ENCODE measurements at places on chromosomes 2 and 18. TPM values are rescaled to one million over a fixed set of nuclear protein-coding genes. Genes with fewer than 3 reads are reported as not detected.
A peak's percentile ranks its signal among the peaks of the same experiment; 100 is the strongest.

The AQP12A gene
- not detected for total RNA-seq

The VAMP8 gene
- total RNA-seq, result 1.1 TPM

The NAT8 gene
- not detected for total RNA-seq

The HTR2B gene
- total RNA-seq, result not detected

The WNT10A gene
- total RNA-seq, result not detected

The POTEJ gene
- not detected for total RNA-seq

DNA sequence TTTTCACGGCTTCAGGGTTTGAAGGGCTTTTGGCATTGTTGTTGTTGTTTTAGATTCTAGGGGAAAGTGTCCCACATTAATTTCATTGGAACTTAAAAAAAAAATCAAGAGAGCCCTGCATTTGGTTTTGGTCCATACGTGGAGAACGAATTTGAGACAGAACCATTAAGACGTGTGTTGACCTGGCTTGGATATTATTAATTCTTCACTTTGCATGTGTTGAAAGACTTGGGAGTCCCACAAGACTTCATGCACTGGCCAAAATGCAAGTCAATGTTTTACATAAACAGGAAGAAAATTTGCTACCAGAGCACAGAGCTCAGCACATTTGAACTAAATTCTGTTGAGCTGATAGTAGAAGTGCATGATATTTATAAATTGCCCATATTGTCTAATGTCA, 761.2 kb upstream of the ACVR2A start:
- no peak for DNase-seq

- DNase-seq, result no peak
Measured at GRCh38 chr2:75241696-75242095, 42.4 kb upstream of the TACR1 start.

GRCh38 chr18:68676913-68677312, 38.0 kb downstream of the TMX3 start:
- DNase-seq, result no peak

GRCh38 chr2:183125659-183126341, 1.6 kb downstream of the NUP35 start:
- no peak for DNase-seq

DNA sequence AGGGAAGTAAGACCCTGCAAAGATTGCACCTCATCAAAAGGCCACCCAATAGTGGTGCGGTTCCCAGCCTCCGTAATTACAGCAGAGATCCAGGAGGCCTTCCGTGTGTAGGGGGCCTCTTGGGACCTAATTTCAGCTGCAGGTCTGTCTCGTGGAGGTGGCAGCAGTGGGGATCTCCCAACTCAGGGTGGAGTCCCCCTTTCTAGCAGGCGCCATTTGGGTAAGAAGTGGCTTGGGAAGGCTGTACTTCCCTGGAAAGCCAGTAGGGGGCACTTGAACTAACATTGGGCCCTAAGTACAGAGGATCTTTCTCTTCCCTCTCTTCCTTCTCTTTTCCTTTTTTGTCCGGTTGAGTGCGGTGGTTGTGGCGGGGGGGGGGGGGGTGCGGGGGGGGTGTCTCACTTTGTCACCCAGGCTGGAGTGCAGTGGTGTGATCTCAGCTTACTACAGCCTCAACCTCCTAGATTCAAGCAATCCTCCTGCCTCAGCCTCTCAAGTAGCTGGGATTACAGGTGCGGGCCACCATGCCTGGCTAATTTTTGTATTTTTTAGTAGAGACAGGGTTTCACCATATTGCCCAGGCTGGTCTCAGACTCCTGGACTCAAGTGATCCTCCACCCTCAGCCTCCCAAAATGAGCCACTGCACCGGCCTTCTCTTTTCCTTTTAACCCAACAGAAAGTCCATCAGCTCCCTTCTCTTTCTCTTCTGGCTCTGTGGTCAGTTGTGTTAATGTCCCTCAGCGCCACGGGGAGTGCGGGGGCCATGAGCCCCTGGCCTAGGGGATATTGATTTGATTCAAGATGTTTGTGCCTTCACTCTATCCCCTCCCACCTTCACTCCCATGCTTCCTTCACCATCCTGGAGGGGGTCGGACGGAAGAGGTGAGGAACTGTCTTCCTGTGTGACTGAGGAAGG, 32.0 kb downstream of the CENPO start:
- no peak for DNase-seq

GRCh38 chr18:14285053-14285452, 152.8 kb upstream of the ZNF519 start:
- no peak for DNase-seq

GRCh38 chr2:184824597-184824996, 226.3 kb downstream of the ZNF804A start:
- no peak for DNase-seq

DNA sequence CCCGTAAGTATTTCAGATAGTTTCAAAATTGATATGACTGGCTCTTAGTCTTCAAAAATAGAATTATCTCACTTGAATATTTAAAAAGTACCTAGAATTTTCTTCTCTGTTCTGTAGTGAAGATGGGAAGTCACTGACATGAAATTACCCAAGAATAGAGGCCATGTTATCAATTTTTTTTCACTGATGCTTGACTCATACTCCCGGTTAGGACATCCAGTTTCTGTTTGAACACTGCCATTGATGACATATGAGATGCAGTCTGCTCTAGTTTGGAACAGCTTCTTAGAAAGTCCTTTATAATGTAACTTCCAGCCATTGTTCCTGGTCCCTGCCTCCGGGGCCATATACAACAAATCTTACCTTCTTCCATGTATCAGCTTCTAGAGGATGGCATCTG, 26.0 kb downstream of the MAP3K20 start:
- DNase-seq, result no peak

DNA sequence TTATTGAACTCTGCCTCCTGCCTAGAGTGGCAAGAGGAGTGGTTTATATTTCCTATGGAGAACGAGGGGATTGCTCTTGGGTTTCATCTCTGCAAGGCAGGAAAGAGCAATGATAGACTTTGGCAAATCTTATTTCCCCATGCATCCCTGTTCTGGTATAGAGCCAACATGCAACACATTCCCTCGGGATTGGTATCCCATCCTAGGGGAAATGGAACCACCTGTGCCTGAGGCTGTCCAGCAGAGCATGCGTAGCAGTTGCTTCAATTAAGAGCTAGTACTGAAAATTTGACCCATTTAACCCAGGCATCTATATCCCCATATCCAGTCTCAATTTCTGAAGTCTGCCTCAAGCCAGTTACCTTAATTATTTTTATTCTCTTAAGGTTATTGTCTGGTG, 205.3 kb downstream of the KCNS3 start:
- DNase-seq, result no peak

- DNase-seq, result peak; percentile 72
Measured at GRCh38 chr2:105545730-105546627, 147.1 kb upstream of the FHL2 start.

- DNase-seq, result no peak
Measured at GRCh38 chr18:67428158-67428557, 88.4 kb downstream of the DSEL start.

DNA sequence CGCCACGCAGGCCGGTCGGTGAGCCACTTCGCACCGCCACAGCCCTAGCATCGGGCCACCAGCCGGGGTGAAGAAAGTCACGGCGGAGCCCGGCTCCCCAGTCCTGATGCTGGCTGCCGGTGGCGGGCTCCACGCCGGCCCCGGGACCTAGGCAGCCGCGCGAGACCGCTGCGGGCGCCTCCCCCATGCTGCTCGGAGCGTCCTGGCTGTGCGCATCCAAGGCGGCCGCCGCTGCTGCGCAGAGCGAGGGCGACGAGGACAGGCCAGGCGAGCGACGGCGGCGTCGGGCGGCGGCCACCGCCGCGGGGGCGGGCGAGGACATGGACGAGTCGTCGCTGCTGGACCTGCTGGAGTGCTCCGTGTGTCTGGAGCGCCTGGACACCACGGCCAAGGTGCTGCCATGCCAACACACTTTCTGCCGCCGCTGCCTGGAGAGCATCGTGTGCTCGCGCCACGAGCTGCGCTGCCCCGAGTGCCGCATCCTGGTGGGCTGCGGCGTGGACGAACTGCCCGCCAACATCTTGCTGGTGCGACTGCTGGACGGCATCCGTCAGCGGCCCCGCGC, 433 bp downstream of the SH3RF3 start:
- DNase-seq, result peak; percentile 10

DNA sequence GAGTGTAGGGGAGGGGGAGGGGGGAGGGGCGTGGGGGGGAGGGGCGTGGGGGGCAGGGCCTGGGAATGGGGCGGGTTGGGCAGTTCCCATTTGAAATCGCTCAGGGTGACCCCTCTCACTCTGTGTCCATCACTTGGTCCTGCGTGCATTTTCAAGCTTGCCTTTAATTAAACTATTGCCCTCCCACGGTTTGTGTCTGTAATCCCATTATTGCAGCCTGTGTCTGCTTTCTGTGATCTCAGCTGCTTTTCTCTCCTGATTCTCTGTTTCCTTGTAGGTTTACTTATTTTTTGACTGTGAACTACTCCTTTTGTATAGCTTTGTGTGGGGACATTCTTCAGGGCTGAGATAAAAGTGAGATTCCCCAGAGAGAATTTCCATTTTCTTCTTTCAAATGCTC, 1.3 kb downstream of the DCDC2C start:
- no peak for DNase-seq

DNA sequence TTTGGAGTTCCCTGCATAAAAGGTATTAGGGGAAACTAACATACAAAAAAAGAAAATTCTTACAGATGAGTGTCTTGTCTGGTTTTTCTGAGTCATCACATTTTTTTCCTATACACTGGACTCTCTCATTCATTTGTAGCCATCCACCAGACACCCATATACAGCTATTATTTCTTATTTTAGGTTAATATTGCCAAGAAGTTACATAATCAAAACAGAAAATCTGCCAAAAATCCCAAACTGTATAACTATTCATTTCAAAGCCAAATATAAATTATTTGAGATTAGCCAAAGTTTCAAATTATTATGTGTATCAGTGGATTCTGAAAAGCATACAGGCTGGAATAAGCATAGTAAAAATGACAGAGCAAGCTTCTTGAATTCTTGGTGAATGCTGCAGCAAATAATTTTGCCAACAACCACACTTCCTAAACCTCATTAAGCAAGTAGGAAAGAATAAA, 191.2 kb downstream of the NCKAP5 start:
- DNase-seq, result no peak

DNA sequence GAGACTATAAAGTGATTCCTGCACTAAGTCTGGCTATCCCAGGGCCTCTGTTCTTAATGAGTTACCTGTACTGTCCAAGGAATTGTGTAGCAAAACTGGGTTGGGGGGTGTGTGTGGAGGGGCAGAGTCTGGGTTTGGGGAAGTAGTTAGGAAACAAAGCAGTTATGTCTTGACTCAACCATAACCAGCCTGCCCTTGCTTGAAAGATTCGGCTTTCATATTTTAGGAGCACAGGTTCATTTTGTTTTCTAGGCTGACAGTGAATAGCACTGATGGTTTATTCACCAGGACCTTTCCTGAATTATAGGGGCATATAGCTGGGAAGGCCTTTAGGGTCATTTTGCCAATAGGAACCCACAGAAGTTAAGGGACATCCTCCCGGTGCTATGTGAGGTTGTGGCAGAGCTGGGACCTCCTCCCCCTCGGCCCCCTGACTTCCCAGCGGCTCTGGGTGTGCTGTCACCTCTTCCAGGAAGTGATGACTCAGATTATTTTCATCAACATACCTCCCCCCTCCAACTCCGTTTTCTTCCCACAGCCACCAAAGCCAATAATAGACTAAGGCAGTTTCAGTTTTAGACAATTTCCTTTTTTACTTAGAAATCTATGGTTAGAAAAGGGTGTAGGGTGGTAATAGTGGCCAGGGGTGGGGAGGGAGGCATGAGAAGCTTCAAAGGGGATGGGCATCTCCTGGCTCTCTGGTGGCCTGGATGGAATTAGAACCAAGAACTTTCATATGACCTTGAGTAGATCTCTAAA, 44.8 kb downstream of the SETBP1 start:
- no peak for DNase-seq

DNA sequence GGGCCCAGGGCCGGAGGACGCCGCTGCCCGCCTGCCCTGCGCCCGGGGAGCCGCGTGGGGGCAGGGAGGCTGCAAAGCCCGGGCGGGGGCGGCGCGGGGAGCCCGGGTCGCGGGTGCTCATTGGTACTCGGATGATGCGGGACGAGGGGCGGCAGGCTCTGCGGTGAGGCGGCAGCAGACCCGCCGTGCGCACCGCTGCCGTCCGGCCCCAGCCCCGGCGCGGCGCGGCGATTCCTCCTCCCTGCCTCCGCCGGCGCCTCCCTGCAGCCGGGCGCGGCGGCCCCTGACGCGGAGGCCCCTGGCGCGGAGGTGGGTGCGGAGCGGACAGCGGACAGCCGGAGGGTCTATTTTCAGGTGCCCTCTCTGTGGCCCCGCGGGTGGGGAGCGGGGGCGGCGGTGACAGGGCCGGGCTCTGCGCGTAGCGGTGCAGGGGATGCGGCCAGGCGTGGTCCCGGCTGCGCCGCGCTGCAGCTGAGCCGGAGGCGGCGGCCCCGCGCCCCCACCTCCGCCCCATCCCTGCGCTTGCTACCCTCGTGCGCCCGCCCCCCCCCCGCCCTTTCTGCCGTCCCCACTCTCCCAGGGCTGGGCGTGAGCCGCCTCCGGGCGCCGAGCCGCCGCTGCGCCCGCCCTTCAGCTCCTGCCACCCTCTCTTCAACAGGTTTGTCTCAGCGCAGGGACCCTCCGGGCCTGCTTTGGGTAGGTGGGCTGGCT, 640 bp downstream of the SPTBN1 start:
- peak; percentile 37 for DNase-seq

- no peak for DNase-seq
Measured at GRCh38 chr2:237873421-237873831, 14.0 kb downstream of the RAMP1 start.

GRCh38 chr2:3659447-3660432, 1.7 kb downstream of the ALLC start:
- DNase-seq, result no peak

GRCh38 chr2:74708883-74709282, 54.8 kb downstream of the SEMA4F start:
- no peak for DNase-seq

DNA sequence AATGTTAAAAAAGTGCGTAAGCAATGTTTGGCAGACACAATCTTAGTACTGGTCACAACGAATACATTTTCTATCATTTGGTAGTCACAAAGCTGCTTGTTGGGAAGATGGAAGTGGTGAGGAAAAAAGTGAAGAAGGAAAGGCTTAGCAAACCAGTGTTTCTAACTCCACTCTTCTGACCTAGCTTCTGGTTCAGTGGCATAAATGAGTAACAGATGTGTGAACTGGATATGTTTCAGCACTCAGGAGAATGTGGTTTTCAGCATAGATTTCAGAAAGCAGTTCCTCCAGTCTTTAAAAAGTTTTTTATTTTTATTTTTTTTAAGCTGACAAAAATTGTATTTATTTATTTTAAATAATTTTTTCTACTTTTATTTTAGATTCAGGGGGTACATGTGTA, 357.1 kb downstream of the CPS1 start:
- DNase-seq, result no peak

- DNase-seq, result no peak
Measured at GRCh38 chr2:96241900-96242611, 23.7 kb downstream of the TMEM127 start.

All from neural crest cell (in vitro differentiated cells).